ENCODE measurements at places on chromosomes 5 and 9. TPM values are rescaled to one million over a fixed set of nuclear protein-coding genes. Genes with fewer than 3 reads are reported as not detected.

The PCAT7 gene
- total RNA-seq, result 0.78 TPM

The ACOT12 gene
- total RNA-seq, result not detected

The CFAP157 gene
- 0.06 TPM for total RNA-seq

The CCDC127 gene
- 6.4 TPM for total RNA-seq

The MINAR2 gene
- not detected for total RNA-seq

The DRD1 gene
- total RNA-seq, result 0.48 TPM

The UBE2QL1 gene
- 0.14 TPM for total RNA-seq

The TEX48 gene
- total RNA-seq, result not detected

The ZDHHC11 gene
- total RNA-seq, result 14.5 TPM

The DDX4 gene
- not detected for total RNA-seq

The BARHL1 gene
- total RNA-seq, result not detected

The FGD3 gene
- total RNA-seq, result 0.16 TPM

The MED7 gene
- 15.7 TPM for total RNA-seq

The TLX3 gene
- total RNA-seq, result not detected

The SLC22A4 gene
- 4.0 TPM for total RNA-seq

The NSG2 gene
- 0.08 TPM for total RNA-seq

The C1QTNF3 gene
- 0.53 TPM for total RNA-seq

The STK32A gene
- total RNA-seq, result 0.50 TPM

The ALDOB gene
- total RNA-seq, result not detected

The PRR16 gene
- not detected for total RNA-seq

The RNF224 gene
- total RNA-seq, result 0.20 TPM

The SPIN1 gene
- 41.0 TPM for total RNA-seq

The LIFR gene
- total RNA-seq, result 6.5 TPM

The THBS4 gene
- total RNA-seq, result not detected

The LTC4S gene
- 0.25 TPM for total RNA-seq

The DBH gene
- total RNA-seq, result not detected

The SLC36A2 gene
- not detected for total RNA-seq

The RNF38 gene
- total RNA-seq, result 8.6 TPM

The CTSV gene
- 11.6 TPM for total RNA-seq

The OR1J2 gene
- total RNA-seq, result not detected

The CHSY3 gene
- total RNA-seq, result 0.13 TPM

The ARAP3 gene
- total RNA-seq, result 5.7 TPM

The APBA1 gene
- 0.11 TPM for total RNA-seq

The CD74 gene
- total RNA-seq, result 0.09 TPM

The CDH18 gene
- not detected for total RNA-seq

The IRX1 gene
- total RNA-seq, result not detected

The SAXO1 gene
- not detected for total RNA-seq

The ISL1 gene
- total RNA-seq, result not detected

The NMUR2 gene
- 0.09 TPM for total RNA-seq

The PHPT1 gene
- total RNA-seq, result 312 TPM

The FAF2 gene
- total RNA-seq, result 45.9 TPM

The TMEM174 gene
- not detected for total RNA-seq

The RNF183 gene
- not detected for total RNA-seq

The SPINK6 gene
- total RNA-seq, result not detected

The ZDHHC11B gene
- 1.2 TPM for total RNA-seq

The PDE6A gene
- total RNA-seq, result 0.13 TPM

The ANKRD34B gene
- 0.18 TPM for total RNA-seq

The RORB gene
- not detected for total RNA-seq

The LRRC19 gene
- total RNA-seq, result not detected

The ORM2 gene
- not detected for total RNA-seq

All from A549 treated with CORT108297 at 1 μM for 4 hours (cell line).